Naive thymus-derived CD8-positive, alpha-beta T cell (primary cell): ENCODE measurements at places on chromosomes 16 and 17. TPM values are rescaled to one million over a fixed set of nuclear protein-coding genes. Genes with fewer than 3 reads are reported as not detected.

GRCh38 chr16:67260426-67261063 is 11.8 kb downstream of the SLC9A5 start:
- H3K36me3 ChIP-seq = no peaks in the 10 kb centered on the region
- no peak for DNase-seq
- no peak overlapping the region for H3K4me3 ChIP-seq
- H3K27ac ChIP-seq = no peak overlapping the region
- peaks cover 28% of the 10 kb centered on the region for H3K27me3 ChIP-seq

GRCh38 chr17:50688245-50688644 is 19.5 kb downstream of the ANKRD40 start:
- H3K4me3 ChIP-seq = no peak overlapping the region
- H3K27ac ChIP-seq = no peak overlapping the region
- DNase-seq = no peak
- H3K36me3 ChIP-seq = peaks cover 14% of the 10 kb centered on the region
- H3K4me1 ChIP-seq = no peaks in the 10 kb centered on the region

GRCh38 chr17:81165246-81166032 is at the start of gene PVALEF:
Gene PVALEF, plus strand, starts transcription at chr17:81165507. Its CDS starts 15,720 bp downstream, at chr17:81181227.
- H3K4me1 ChIP-seq = peaks cover 6% of the 10 kb centered on the region
- peak within 1 kb of the TSS; percentile 63 for H3K4me3 ChIP-seq
- no peak for DNase-seq
- no peak within 1 kb of the TSS for H3K27ac ChIP-seq
- H3K36me3 ChIP-seq = no peaks in the 10 kb centered on the region

DNA sequence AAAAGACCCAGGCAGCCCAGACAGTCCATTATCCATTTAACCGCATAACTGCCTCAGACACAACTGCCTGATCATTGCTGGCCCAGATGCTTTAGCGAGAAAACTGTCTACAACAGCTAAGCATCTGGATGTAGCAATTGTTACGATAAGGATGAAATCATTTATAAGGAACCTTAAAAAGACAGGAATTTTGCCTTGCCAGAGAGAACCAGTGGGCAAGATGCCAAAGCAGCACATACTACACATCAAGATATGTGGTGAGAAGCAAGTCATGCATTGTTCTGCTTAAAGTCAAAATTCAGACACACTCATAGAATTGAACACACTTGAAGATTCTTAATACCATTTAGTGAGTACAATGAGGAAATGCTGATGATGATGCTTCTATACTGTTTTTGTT is 1525.3 kb downstream of the CDH8 start:
- H3K27me3 ChIP-seq = no peaks in the 10 kb centered on the region
- no peak for DNase-seq
- H3K36me3 ChIP-seq = no peaks in the 10 kb centered on the region
- H3K4me3 ChIP-seq = no peak overlapping the region
- H3K27ac ChIP-seq = no peak overlapping the region
- H3K4me1 ChIP-seq = no peaks in the 10 kb centered on the region

- H3K4me3 ChIP-seq = no peak overlapping the region
- peaks cover 7% of the 10 kb centered on the region for H3K4me1 ChIP-seq
- no peaks in the 10 kb centered on the region for H3K27me3 ChIP-seq
- DNase-seq = no peak
- H3K36me3 ChIP-seq = no peaks in the 10 kb centered on the region
These were observed 6.0 kb downstream of the CIITA start for GRCh38 chr16:10883004-10883403.

- H3K4me1 ChIP-seq = no peaks in the 10 kb centered on the region
- peaks cover 41% of the 10 kb centered on the region for H3K36me3 ChIP-seq
- H3K27me3 ChIP-seq = no peaks in the 10 kb centered on the region
- no peak for DNase-seq
These were observed 50.3 kb upstream of the BRD7 start for GRCh38 chr16:50419116-50419515.

DNA sequence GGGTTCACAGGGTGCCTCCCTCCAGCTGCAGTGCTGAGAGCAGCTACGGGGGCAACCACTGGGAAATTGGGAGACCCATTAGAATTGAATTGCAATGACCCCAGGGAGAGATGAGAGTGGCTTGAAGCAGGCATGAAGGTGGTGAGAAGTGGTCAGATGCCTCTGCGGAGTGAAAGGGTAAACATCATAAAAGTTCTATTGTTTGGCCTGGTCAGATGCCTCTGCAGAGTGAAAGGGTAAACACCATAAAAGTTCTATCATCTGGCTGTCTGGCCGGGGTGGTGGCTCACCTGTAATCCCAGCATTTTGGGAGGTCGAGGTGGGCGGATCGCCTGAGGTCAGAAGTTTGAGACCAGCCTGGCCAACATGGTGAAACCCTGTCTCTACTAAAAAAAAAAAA is 53.5 kb downstream of the TNFRSF13B start:
- peak overlapping the region; percentile 53 for H3K27ac ChIP-seq
- H3K4me1 ChIP-seq = no peaks in the 10 kb centered on the region
- H3K36me3 ChIP-seq = no peaks in the 10 kb centered on the region
- DNase-seq = no peak

DNA sequence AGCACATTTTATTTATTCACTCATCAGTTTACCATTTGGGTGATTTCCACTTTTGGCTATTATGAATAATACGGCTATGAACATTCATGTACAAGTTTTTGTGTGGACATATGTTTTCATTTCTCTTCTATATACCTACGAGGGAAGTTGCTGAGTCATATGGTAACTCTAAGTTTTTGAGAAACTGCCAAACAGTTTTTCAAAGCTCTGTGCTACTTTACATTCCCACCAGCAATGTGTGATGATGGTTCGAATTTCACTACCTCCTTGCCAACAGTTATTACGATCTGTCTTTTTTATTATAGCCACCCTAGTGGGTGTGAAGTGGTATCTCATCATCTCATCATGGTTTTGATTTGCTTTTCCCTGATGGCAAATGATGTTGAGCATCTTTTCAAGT is 63.7 kb upstream of the MRTFB start:
- no peaks in the 10 kb centered on the region for H3K36me3 ChIP-seq
- H3K4me3 ChIP-seq = no peak overlapping the region
- peaks cover 13% of the 10 kb centered on the region for H3K27me3 ChIP-seq
- DNase-seq = no peak

DNA sequence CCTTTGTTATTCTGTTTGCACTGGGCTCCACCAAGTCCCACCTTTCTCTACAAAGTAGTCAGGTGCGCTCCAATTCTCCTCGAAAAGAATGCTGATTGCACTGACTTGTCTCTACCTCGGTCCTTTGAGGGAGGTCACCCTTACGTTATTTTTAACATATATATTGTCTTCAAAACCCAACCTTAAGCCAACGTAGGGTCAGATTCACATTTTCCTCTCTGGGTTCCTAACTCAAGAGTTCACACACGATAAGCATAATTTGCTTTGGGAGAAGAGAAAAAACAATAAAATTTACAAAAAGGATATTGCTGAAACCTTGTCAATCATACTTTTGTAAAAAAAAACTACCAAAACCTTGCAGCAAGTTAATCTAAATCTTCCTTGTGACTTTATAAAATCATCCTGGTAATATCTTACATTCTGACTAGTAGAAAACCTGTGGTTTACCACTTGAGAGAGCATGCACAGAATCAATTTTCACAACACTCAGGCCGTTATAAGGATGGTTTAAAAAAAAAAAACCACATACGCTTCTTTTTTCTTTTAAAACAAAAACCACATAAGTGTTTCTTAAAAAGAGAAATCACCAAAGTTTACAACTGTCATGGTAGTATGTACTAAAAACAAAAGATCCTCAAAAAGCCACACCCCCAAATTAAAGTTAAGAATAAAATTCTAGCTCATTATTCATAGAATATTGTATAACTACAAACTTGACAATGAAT is 72.2 kb upstream of the TRAP1 start:
- H3K27ac ChIP-seq = peak overlapping the region; percentile 82
- H3K27me3 ChIP-seq = no peaks in the 10 kb centered on the region
- peak overlapping the region; percentile 31 for H3K4me3 ChIP-seq
- peaks cover 14% of the 10 kb centered on the region for H3K36me3 ChIP-seq
- peaks cover 67% of the 10 kb centered on the region for H3K4me1 ChIP-seq
- peak; percentile 19 for DNase-seq

GRCh38 chr16:30949650-30950515 is 1.0 kb downstream of the ORAI3 start:
- H3K4me3 ChIP-seq = peak overlapping the region; percentile 93
- H3K4me1 ChIP-seq = peaks cover 21% of the 10 kb centered on the region
- no peak for DNase-seq

DNA sequence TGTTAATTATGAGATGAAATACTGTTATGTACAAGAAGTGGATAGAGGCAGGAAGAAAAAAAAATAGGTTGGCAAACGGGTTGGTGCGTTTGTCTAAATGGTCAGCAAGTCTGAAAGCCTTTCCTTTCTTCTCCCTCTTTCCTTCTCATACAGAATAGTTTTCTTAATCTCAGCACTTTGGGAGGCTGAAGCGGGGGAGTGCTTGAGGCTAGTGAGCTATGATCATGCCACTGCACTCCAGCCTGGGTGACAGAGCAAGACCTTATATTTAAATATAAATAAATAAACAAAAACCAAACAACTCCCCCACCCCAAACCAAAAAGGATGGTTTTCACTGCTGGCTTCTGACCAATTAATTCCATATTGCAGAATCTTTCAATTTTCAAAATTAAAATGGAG is 74.7 kb upstream of the CORO6 start:
- H3K36me3 ChIP-seq = peaks cover 16% of the 10 kb centered on the region
- no peak overlapping the region for H3K4me3 ChIP-seq
- no peak overlapping the region for H3K27ac ChIP-seq
- H3K4me1 ChIP-seq = peaks cover 29% of the 10 kb centered on the region
- H3K27me3 ChIP-seq = no peaks in the 10 kb centered on the region

DNA sequence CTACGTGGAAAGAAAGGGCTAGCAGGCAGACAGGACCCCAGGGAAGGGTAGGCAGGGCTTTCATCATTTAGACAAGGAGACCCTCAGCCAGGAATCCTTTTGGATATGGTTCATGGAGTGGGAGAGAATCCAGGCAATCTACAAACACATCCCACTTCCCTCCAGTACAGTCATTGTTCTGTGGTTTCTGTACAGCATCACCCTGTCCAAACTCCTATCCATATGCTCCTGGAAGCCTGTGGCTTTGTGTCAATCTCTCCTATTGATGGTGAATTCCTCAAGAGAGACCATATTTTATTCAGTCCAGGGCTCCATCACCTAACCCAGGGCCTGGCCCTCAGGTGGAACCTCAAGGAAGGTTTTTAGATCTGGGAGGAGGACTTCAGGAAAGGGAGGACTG is 99.2 kb downstream of the SPACA3 start:
- peaks cover 13% of the 10 kb centered on the region for H3K27me3 ChIP-seq
- DNase-seq = no peak
- H3K4me3 ChIP-seq = no peak overlapping the region
- H3K36me3 ChIP-seq = no peaks in the 10 kb centered on the region
- H3K4me1 ChIP-seq = no peaks in the 10 kb centered on the region

GRCh38 chr17:57365420-57365819 is 109.1 kb downstream of the MSI2 start:
- no peaks in the 10 kb centered on the region for H3K27me3 ChIP-seq
- peaks cover 34% of the 10 kb centered on the region for H3K4me1 ChIP-seq
- H3K27ac ChIP-seq = peak overlapping the region; percentile 0
- H3K36me3 ChIP-seq = peaks cover 6% of the 10 kb centered on the region
- H3K4me3 ChIP-seq = no peak overlapping the region
- DNase-seq = no peak

- H3K27ac ChIP-seq = no peak overlapping the region
- H3K36me3 ChIP-seq = peaks cover 58% of the 10 kb centered on the region
- no peaks in the 10 kb centered on the region for H3K27me3 ChIP-seq
- peaks cover 5% of the 10 kb centered on the region for H3K4me1 ChIP-seq
- no peak for DNase-seq
- H3K4me3 ChIP-seq = no peak overlapping the region
These were observed 113.5 kb downstream of the MAP2K6 start for GRCh38 chr17:69528035-69528434.

DNA sequence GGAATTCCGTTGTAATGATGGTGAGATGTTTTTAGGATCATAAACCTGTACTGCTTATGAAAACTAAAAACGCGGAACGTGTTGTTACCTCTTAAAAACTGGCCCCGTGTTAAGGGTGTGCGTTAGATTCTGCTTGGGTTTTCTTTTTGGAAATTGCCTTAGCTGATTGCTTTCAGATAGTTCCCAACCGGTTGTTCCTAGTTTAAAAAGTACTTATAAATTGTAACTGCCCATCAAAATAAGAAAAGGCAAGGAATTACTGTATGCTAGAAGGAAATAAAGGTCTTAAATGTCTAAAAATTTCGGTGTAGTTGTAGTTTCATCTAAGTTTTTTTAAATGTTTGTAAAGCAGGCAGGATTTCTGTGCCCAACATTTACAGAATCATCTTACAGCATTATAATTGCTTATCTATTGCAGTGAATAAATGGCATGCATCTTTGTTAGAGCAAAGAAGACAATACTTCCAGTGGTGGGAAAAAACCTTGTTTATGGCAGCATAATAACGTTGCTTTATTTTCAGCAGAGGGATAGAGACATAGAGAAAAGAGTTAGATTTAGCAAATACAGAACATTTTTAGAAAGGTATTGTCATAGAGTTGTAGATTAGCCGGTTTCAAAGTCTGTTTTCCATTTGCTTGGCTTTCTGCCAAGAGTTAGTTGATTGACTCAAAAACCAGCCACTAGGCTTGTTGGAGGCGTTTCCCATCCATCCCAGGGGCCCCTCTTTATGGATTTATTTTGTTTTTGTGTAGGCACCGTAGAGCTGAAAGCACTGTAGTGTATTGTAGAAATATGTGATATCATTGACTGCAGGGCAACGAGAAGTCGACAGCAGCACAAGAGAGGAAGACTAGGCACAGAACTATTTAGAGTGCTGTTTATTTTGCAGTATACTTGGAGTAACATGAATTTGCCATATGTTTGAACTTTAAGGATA is 1.7 kb downstream of the PPM1D start:
- H3K4me3 ChIP-seq = peak overlapping the region; percentile 96
- peak overlapping the region; percentile 8 for H3K27ac ChIP-seq
- peaks cover 2% of the 10 kb centered on the region for H3K27me3 ChIP-seq

GRCh38 chr17:54903375-54903774 is 2.7 kb downstream of the TOM1L1 start:
- no peaks in the 10 kb centered on the region for H3K36me3 ChIP-seq
- no peak for DNase-seq
- peaks cover 26% of the 10 kb centered on the region for H3K27me3 ChIP-seq
- H3K4me1 ChIP-seq = peaks cover 12% of the 10 kb centered on the region
- H3K4me3 ChIP-seq = no peak overlapping the region

COL1A1 gene
- 0.44 TPM for total RNA-seq

GID4 gene
- total RNA-seq = 10.7 TPM

GNG13 gene
- not detected for total RNA-seq
